ENCODE measurements at places on chromosomes 12 and 14. TPM values are rescaled to one million over a fixed set of nuclear protein-coding genes. Genes with fewer than 3 reads are reported as not detected.

COQ5 gene
- 47.9 TPM for polyA plus RNA-seq

- no peak for DNase-seq
These were observed 101.5 kb upstream of the CCDC91 start for GRCh38 chr12:28088566-28089272.

DNA sequence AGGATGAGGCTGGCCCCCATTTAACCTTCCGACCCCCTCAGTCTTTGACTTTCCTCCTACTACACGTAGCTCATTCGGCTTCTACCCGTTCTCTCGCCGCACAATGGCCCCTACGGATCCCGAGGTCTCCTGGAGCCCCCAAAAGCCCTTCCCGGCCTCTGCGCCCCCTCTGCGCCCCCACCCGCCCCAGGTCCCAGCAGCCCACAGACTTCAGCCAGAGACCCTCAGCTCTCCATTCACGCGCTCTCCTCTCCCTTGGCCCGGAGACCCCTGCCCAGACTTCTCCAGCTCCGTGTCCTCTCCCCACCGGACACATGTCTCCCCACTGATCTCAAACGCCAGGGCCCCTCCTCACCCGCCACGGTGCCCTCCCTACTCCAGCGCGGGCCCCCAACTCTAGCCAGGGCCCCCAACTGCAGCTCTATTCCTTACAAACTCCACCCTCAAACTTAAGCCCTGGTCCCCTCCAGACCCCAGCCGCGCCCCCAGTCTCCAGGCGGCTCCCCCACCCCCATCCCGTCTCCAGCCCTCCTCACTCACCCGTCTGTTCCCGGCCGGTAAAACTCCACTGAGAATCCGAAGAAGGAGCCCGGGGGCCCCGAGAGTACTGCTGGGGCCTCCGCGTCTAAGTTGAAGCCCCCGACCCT is 502 bp downstream of the ITGA5 start:
- no peak for DNase-seq

- no peak for DNase-seq
These were observed 13.2 kb upstream of the BMAL2 start for GRCh38 chr12:27319409-27319808.

MDP1 gene
- polyA plus RNA-seq = 12.7 TPM

- no peak for DNase-seq
These were observed 15.0 kb downstream of the COQ5 start for GRCh38 chr12:120514002-120514401.

DNA sequence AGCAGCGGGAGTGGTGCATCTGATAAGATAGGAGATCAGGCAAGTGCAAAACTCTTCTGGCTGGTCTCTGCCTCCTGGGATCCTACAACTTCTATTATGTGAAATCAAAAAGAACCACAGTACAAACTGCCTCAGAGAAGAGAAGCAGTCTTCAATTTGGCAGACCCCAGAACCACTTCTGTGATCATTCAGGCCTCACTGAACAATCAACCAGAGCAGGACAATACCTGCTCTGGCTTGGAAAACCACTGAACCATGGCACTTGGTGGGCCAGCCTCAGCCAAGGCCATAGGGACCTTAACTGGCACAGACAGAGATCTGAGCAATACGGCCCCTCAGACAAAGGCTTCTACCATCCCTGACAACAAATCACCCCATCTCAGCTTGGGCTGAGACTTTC is 103.0 kb downstream of the NDUFA12 start:
- DNase-seq = no peak

- DNase-seq = no peak
These were observed 34.8 kb upstream of the VSX2 start for GRCh38 chr14:74204491-74204890.

- no peak for DNase-seq
These were observed 88.4 kb downstream of the GRIP1 start for GRCh38 chr12:66590275-66590985.

DNA sequence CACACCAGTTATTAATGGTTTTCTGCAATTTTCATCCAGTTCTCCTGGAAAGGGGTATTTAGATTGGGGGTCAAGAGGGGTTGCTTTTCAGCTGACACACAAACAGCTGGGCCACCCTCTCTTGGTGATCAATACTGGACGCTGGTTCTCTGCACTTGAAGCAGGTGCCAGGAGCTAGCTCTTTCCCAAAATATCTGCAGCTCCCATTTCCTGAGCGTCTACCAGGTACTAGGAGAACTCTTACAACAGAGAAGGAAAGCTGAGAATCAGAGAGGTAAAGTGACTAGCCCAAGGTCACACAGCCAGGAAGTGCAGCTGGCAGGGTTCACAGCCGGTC is 1.2 kb downstream of the TESC start:
- DNase-seq = no peak

GRCh38 chr12:110222027-110222426 is 59.0 kb upstream of the ATP2A2 start:
- DNase-seq = no peak
